ENCODE measurements at places on chromosomes 2 and 18.
A peak's percentile ranks its signal among the peaks of the same experiment; 100 is the strongest.

GRCh38 chr2:168543037-168543436 lies 87.0 kb downstream of the CERS6 start:
- DNase-seq: no peak

DNA sequence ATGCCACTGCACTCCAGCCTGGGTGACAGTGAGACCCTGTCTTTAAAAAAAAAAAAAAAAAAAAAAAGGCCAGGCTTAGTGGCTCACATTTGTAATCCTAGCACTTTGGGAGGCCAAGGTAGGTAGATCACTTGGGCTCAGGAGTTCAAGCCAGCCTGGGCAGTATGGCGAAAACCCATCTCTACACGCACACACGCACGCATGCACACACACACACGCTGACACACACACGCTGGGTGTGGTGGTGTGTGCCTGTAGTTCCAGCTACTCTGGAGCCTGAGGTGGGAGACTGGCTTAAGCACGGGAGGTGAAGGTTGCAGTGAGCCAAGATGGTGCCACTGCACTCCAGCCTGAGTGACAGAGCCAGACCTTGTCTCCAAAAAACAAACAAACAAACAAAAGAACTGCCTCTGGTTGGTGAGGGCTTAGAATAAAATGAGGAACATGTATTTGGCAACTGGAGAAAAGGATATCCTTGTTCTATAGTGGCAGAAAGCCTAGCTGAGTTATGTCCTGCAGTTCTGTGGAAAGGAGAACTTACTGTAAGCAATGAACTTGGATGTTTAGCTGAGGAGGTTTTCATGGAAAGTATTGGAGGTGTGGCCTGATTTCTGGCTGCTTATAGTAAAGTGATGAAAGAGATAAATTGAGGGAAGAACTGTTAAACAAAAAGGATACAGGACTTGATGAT lies 34.0 kb downstream of the HAT1 start:
- DNase-seq: no peak

DNA sequence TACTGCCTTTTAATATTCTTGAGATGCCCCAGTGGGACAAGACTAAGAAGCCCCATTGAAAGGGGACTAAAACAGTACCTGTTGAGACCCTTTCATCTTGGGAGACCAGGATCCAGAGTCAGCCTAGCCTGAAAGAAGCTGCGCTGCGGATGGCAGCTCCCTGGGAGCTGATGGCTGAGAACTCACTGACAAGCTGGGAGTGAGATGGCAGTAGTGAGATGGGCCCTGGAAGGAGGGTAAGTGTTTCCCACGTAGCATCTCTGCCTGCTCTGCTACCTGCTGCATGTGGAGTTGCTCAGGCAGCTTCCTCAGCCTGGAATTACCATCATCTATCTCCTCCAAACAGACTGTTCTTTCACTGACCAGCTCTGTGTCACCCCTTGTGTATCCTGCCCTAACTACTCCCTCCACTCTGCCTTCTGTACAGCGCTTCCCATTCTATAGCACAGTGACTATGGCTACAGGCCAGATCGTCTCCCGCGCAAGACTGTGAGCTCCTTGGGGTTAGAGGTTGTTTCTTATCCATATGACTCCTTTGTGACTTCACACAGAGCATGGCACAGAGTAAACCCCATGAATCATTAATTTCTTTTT lies 330.4 kb downstream of the NBAS start:
- DNase-seq: no peak

DNA sequence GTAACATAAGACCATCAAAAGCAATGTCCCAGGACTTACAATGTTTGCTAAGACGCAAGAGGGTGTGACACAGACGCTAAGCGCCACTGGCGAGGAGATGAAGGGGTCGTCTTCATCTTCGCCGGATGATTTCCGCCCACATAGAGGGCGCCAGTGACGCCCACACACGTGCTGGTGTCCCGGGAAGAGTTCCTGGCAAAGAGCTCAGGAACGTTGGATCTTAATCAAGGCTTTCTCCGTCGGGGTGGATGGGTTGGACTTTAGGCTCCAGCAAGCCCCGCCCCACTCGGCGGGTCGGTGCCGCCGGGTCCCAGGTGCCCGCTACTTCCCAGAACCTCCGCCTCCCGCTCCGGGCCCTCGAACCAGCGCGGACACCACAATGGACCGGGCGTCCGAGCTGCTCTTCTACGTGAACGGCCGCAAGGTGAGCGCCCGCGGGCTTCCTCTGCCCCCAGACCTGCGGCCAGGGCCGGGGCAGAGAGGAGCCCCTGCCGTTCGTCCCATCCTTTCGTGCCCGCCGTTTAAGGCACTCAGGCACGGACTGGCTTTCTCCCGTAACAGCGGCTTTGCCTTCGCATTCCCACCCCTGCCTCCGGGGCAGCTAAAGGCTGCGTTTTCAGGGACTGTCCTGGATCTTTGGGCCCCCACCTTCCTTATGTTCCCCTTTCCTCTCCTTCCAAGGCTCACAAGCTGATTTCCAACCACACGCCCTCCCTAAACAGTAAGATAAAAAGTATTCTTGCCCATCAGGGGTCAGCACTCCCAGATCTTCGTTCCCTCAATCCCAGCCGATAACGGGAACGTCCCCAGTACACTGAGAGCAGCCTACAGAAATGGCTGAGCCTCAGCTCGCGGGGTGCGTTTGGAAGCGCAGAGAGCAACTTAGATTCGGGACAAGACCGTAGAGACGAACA lies at the start of gene AOX1:
TSS of gene AOX1 (plus strand) at position 285 of the 914 bp plus-strand sequence. CDS start at position 380, 95 bp downstream.
- DNase-seq: peak; percentile 35

DNA sequence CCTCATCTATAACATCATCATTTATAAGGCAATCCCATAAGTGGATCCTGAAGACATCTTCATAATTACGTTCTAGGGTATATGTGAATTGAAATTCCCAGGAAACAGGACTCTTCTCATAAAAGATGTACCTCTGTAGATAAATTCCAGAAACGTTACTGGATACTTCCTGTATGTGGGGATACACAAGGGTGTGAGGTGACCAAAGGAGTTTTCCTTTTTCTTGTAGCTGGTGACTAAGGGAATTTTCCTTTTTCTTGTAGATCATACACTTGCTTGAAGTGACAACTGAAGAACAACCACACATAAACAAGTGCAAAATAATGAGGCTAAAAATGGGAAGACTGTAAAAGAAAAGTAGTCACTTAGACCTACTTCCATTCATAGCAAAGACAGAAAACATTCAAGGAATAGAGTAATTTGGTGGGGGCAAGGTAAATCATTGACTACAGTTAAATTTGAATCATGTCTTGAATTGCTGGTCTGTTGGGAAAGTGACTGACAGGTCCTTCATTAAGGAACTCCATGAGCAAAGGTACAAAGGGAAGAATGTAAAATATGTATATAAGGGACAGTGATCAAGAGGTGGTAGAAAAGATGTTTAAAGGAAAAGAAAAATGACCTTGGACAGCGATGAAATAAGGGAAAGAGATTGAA lies 53.2 kb upstream of the UBE2E3 start:
- DNase-seq: no peak

GRCh38 chr18:13982126-13982525 lies 66.8 kb upstream of the MC2R start:
- no peak for DNase-seq

GRCh38 chr18:71665131-71665530 lies 879.0 kb downstream of the CBLN2 start:
- DNase-seq: no peak

- DNase-seq: no peak
These were observed 123.4 kb upstream of the DSEL start for GRCh38 chr18:67639872-67640271.

All from stimulated activated CD4-positive, alpha-beta T cell treated with anti-CD3 and anti-CD28 coated beads, Interleukin-2, amount 100 ng/mL, for 24 hours (primary cell).